Memory B cell (primary cell): ENCODE measurements at places on chromosomes 4 and X.

DNA sequence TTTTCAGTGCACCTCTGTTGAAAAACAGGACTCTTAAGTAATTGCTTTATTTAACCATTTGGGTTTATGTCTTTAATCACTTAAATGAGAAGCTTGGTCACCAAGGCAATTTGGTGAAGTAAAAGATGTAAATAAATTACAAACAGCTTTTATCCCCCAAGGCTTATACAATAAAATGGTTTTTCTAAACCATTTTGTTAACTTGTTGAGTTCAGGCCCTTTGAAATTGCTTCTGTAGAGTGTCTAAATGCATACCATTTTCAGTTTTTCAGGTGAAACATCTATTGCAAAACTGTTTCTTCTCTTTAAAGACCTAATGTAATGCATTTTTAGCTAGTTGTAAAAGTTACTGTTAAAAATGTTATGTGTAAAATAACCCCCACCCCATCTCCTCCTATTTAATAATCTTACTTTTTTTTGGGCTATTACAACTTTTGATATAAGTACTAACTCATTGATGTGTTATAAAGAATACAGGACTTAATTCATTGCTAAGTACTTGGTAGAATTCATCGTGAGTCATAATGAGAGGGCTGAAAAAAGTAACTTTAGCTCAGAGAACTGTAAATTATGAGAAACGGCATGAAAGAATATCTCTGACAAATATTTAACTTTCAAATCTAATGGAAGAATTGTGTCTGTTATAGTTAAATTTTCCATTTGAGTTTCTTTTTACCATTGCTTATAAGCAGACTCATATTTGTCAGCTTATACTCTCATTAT is 4.5 kb downstream of the RAPGEF2 start:
- peaks cover 29% of the 10 kb centered on the region for H3K4me1 ChIP-seq
- H3K27me3 ChIP-seq: no peaks in the 10 kb centered on the region
- DNase-seq: no peak
- peaks cover 2% of the 10 kb centered on the region for H3K36me3 ChIP-seq
- H3K4me3 ChIP-seq: no peak overlapping the region
- no peak overlapping the region for H3K27ac ChIP-seq

DNA sequence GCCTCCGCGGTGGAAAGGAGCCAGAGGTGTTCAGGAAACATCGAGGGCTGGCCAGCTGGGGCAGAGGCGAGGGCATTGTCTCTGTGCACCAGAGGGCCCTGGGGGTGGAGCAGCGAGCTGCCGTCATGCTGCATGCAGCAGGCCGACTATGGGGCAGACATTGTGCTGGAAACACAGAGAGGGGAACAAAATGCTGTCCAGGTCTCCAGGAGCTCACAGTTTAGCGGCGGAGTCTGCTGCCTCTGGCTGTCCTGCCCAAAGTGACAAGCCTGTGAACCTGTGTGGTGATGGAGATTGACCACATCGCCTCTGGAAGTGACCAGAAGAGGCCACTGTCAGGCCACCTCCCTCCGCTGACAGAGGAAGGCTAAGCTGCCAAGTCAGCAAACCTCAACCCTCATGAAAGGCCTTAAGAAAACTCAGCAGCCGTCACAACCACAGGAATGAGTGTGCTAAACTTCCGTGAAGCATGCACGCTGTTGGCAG is 20.1 kb upstream of the SASH3 start:
- peak overlapping the region; percentile 58 for H3K27ac ChIP-seq
- no peak overlapping the region for H3K4me3 ChIP-seq
- H3K27me3 ChIP-seq: no peaks in the 10 kb centered on the region
- peaks cover 28% of the 10 kb centered on the region for H3K4me1 ChIP-seq

DNA sequence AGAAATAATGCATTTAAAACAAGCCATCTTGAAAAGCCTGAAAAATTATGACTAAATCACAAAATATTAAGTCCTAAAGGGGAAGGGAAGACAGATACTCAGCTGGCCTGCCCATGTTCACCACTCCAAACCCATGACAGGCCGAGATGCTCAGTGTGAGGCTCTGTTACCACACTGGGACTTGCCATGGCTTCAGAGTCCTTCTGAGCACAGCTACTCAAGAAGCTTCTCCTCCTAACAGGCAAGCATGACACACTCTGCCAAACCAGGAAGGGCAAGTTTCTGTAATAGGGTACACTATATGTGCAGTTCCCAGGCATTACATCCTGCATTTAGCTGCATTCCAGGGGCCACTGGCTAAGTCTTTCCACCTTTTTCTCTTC is 34.0 kb upstream of the CYBB start:
- peaks cover 14% of the 10 kb centered on the region for H3K4me1 ChIP-seq
- DNase-seq: no peak
- H3K4me3 ChIP-seq: peak overlapping the region; percentile 50
- H3K27ac ChIP-seq: peak overlapping the region; percentile 82

GRCh38 chr4:900073-900472 is 32.0 kb downstream of the GAK start:
- no peaks in the 10 kb centered on the region for H3K27me3 ChIP-seq
- no peak for DNase-seq
- H3K36me3 ChIP-seq: peaks cover 29% of the 10 kb centered on the region

DNA sequence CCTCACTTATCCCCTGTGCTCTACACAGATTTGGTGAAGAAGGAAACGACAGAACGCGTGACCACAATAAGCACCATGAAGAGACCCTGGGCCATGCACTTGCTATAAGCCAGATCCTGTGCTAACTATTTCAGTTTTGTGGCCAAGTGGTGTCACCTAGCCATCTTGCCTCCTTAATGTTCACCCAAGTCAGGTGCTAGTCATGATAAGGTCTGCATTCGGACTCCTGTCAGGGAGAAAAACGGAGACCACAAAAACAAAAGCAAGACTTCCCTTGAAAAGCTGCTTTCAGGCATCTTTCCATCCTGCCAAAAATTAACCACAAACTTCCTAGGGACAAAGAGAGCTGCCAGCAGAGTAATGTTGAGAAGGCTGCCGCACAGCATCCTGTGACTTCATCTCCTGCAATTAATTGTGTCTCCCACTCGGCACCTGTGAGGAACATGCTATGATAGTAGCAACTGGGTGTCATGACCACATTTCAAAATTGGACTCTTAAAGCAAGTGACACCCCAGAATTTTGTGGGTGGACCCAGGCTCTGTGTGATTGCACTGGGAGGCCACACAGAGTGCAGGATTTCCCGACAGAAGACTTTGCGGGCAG is 8.8 kb upstream of the IDS start:
- H3K4me1 ChIP-seq: no peaks in the 10 kb centered on the region
- DNase-seq: no peak
- no peak overlapping the region for H3K27ac ChIP-seq
- H3K36me3 ChIP-seq: peaks cover 2% of the 10 kb centered on the region
- no peaks in the 10 kb centered on the region for H3K27me3 ChIP-seq
